Smooth muscle cell of bladder (primary cell): ENCODE measurements at places on chromosomes 12 and 14. TPM values are rescaled to one million over a fixed set of nuclear protein-coding genes. Genes with fewer than 3 reads are reported as not detected.

The SERPINA4 gene
- total RNA-seq = not detected in 2 replicates

The JPH4 gene
- not detected in 2 replicates for total RNA-seq

The SLC6A15 gene
- 16.8 and 17.6 TPM in 2 replicates for total RNA-seq

The FAM222A gene
- total RNA-seq = under 0.01 and 0.09 TPM in 2 replicates

The PRR4 gene
- 0.37 and 0.57 TPM in 2 replicates for total RNA-seq

The RD3L gene
- total RNA-seq = not detected in 2 replicates

The KRT75 gene
- total RNA-seq = not detected in 2 replicates

The C12orf60 gene
- 0.57 and 0.74 TPM in 2 replicates for total RNA-seq

The SMIM41 gene
- total RNA-seq = 1.4 and 9.8 TPM in 2 replicates

The KLHL33 gene
- total RNA-seq = 0.14 and 0.18 TPM in 2 replicates

The TRIM9 gene
- total RNA-seq = under 0.01 and 0.18 TPM in 2 replicates

The FOXN3 gene
- 12.2 and 25.2 TPM in 2 replicates for total RNA-seq

The TMEM233 gene
- 0.14 and 0.37 TPM in 2 replicates for total RNA-seq

The SLC25A47 gene
- total RNA-seq = not detected in 2 replicates

The ACOT6 gene
- total RNA-seq = not detected in 2 replicates
